Endothelial cell of umbilical vein (primary cell): ENCODE measurements at places on chromosomes 1 and 21.

DNA sequence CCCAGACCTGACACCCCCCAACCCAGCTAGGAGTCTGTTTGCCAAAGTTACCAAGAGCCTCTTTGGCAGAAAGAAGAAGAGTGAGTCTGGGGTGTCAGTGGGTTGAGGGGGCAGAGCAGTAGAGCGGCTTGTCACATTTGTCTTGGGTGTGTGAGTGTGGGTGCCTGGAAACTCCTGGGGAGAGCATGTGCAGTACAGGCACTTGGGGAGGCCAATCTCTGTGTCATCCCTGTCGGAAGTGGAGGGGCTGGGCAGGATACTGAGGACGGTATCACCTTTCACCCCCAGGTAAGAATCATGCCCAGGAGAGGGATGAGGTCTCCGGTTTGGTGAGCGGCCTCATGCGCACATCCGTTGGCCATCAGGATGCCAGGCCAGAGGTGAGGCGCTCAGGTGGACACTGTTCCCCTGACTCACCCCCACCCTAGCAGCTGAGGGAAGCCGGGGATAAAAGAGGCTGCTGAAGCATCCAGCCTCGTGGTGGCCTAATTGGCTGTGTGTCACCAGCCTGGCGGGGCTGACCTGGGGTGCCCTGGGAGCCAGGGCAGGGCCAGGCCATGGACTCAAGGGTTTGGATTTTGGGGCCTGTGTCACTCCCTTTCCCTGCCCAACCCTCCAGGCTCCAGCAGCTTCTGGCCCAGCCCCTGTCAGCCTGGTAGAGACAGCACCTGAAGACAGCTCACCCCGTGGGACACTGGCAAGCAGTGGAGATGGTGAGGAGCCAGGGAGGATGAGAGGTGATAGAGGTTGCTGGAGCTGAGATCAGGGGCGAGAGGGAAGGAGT lies 3.3 kb downstream of the PLK3 start:
- DNase-seq, result no peak

- DNase-seq, result peak; percentile 90
Measured at GRCh38 chr1:15007842-15008241, 145.7 kb upstream of the TMEM51 start.

DNA sequence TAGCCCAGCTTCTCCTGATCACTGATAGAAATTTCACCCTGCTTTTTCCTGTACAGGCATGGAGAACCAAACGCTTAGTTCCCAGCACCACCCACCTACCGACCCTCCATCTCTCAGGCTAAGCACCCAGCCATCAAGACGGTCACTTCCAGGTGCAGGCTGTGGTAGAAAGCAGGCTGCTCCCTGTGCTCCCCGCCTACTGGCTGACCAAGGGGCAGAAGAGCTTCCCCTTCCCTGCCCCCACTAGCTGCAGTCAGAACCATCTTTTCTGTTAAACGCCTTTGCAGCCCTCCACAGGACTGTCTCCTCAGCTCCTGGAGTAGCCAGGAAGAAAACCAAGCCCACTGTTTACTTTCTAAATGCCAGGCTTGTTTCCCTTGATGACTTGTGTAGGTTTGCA lies 23.0 kb downstream of the SPATA46 start:
- no peak for DNase-seq

- no peak for DNase-seq
Measured at GRCh38 chr1:186463511-186463910, 2.6 kb upstream of the PDC start.

DNA sequence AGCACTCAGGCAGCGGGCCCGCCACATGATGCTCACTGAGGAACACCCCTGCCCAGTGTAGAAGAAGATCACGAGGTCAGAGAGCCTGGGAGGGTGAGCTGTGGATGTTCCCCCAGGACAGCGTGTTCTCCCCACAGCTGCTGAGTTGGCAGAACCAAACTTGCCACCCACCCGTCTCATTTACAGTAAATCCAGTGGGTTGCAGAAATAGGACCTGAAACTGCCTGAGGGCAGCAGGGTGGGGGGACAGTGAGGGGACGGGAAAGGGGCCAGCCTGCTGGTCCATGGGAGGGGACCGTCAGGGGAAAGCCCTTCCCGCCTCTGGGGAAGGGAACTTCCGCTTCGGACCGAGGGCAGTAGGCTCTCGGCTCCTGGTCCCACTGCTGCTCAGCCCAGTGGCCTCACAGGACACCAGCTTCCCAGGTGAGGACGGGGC lies at the start of gene C1QB:
Gene C1QB (plus strand): TSS at position 356 of the 436 bp plus-strand sequence. CDS start 6,227 bp downstream, outside the sequence.
- DNase-seq, result no peak

DNA sequence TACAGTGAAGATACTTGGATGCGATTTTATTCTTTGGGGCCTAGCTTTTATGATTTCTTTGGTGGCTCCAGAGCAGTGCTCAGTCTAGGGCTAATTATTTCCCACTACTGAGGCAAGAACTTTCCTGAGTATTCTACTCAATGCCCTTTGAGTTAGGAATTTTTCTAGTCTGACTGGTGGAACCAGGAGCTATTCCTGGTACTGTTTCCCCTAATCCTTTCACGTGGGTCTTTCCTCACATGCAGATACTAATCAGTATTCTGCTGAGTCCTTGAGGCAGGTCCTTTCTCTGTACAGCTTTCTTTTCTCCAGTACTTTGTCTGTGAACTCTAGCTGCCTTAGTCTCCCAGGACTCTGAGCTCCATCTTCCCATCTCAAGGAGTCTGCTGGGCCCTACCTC lies 76.7 kb downstream of the TRIM11 start:
- no peak for DNase-seq

- no peak for DNase-seq
Measured at GRCh38 chr1:174052621-174053020, 30.5 kb upstream of the RC3H1 start.

GRCh38 chr1:210311726-210312493 lies 16.8 kb upstream of the HHAT start:
- DNase-seq, result no peak

DNA sequence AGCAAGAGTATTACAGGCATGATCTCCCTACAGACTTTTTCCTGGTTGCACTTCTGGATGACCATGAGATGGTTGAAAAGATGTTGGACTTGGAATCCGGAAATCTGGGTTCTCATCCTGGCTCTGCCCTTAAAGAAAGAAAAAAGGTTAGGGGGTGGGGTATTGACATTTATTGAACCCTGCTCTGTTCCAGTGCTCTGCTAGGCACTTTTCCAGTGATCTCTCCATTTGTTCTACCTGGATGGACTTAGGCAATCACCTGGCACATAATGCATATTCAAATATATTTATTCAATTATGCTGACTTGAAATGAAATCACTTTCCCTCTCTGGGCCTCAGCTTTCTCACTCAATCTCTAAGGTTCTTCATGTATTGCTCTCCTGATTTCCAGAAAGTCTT lies 101.0 kb upstream of the NFIA start:
- DNase-seq, result no peak

DNA sequence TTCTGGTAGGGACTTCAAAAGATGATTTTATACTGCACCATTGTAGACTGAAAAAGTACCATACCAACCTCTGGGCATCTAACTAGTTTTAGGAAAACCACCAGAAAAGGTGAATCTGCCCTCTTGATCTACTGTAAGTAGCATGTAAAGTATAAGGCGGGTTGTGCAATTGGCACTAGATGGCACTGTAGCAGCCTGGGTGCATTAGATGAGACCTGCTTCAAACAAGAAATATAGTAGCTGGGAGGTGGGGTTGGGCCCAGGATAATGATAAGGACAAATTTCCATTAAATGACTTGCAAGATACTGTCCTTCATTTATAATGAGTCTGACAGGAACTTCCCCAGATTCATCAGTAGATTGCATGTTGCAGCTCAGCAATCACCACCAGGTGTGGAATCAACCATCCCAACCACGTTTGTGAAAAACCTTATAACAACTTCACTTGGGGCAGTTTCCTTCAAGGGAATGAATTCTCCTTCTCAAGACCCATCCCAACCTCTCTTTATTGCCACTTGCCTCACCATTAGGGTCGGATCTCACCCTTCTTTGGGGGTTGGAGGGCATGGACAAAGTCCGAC lies 37.3 kb upstream of the IL10 start:
- peak; percentile 26 for DNase-seq

GRCh38 chr1:115641762-115642167 lies at the start of gene VANGL1:
VANGL1 (plus strand) TSS chr1:115641970; CDS start chr1:115651414, 9,444 bp downstream.
- peak; percentile 53 for DNase-seq

DNA sequence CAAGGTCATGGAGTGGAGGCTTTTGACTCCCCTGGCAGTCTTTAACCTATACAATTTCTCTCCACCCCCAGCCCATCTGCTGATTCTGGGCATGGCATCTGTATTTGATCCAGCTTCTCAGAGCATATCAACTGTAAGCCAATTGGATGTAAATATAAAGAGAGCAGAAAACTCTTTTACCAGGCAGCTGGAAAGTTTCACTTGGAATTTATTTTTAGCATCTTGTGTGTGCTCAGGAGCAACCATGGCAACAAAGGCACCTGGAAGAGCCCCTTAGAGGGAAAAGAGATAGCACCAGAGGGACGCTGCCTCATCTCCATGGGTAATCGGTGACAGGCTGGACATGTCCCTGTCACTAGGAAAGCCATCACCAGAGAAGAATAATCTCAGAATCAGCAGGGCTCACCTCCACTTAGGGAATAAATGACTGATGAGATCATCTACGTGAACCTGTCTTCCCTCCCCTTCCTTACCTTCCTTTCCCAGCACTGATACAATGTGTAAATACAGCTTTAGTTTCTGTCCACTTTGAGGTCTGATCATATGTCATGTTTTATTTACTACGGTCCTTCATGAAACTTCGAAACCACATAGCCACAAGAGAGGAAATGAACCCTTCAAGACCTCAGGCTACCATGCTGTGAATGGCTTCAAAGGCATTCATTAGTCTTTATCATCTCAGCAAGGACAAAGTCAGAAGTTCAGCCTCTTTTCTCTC lies 25.3 kb upstream of the SIPA1L2 start:
- DNase-seq, result no peak

DNA sequence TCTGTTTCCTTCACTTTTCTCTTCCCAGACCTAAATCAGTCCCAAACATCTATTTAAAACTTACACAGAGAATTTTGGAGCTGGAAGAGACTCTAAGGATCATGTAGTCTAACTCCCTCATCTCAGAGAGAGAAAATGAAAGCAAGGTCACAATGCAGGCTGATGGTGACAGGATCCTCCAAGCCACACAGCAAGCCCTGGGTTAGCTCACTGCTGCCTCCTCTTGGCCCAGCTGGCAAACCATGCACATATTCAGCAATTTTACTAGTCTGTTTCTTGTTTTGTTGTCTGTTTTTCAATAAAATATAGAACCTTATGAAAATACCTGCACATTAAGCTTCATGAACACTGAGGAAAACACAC lies 27.7 kb upstream of the LY9 start:
- no peak for DNase-seq

DNA sequence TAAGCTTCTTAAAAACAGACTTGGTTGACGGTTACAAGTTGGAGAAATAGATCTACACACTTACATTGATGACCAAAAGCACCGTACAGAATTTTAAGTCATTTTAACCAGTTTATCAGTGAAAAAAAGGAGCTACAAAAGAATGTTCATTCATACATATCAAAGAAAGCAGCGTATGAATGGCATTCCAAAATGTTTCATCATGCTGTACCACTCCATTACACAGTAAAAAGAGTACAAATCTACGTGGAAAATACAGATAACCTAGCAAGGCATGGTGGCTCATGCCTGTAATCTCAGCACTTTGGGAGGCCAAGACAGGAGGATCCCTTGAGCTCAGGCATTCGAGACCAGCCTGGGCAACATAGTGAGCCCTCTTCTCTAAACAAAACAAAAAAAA lies 40.3 kb downstream of the ZZZ3 start:
- no peak for DNase-seq

- peak; percentile 97 for DNase-seq
Measured at GRCh38 chr1:66563941-66564630, 30.1 kb downstream of the SGIP1 start.

- DNase-seq, result no peak
Measured at GRCh38 chr1:159229260-159229885, 24.7 kb downstream of the ACKR1 start.

DNA sequence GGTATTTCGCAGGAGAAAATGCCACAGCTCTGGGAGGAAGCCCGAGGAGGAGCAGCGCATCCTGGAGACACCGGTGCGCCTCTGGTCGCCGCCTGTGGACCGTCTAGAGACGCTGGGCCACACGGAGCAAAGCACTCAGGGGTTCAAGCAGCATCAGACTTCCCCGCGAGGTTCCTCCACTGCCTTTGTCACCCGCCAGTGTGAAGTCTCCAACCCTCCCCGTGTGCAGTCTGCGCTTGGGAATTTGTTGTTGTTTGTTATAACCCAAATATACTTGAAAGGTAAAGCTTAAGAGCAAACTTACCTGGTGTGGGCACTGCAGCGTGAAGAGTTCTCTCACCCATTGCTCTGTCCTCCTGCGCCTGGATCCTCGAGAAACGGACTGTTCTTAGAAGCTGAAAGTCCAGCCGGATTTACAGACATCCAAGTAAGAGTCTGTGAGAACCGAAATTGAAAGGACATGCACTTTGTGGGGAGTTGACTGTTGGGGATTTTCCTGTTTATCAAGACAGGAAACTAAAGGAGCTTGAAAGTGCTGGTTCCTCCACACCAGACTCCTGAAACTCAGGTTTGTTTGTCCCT lies at the start of gene GBP4:
Gene GBP4 (minus strand): TSS at position 452 of the 582 bp plus-strand sequence. CDS start 108 bp downstream, at position 344.
- peak; percentile 64 for DNase-seq

GRCh38 chr1:160161965-160162705 lies 10.7 kb downstream of the ATP1A4 start:
- peak; percentile 34 for DNase-seq

DNA sequence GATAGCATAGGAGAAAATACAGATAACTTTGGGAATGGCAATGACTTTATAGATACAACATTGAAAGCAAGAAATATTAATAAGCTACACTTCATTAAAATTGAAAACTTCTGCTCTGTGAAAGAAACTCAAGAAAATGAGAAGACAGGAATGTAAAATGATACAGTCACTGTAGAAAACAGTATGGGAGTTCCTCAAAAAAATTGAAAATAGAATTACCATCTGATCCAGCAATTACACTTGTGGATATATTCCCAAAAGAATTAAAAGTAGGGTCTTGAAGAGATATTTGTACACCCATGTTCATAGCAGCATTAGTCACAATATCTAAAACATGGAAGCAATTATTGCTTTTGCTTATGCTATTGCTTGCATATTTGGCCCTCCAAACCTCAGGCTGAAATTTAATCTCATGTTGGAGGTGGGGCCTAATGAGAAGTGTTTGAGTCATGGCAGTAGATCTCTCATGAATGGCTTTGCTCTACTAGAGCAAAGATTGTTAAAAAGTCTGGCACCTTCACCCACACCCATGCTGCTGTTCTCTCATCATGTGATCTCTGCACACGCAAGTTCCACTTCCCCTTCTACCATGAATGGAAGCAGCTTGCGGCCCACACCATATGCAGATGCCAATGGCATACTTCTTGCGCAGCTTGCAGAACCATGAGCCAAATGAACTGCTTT lies 15.3 kb upstream of the AHCYL1 start:
- no peak for DNase-seq

- no peak for DNase-seq
Measured at GRCh38 chr1:116036255-116036654, 59.9 kb downstream of the SLC22A15 start.
